Stimulated activated CD4-positive, alpha-beta T cell treated with anti-CD3 and anti-CD28 coated beads, Interleukin-15, amount 100 ng/mL, for 1 hour (primary cell): ENCODE measurements at places on chromosomes 4 and X.

DNA sequence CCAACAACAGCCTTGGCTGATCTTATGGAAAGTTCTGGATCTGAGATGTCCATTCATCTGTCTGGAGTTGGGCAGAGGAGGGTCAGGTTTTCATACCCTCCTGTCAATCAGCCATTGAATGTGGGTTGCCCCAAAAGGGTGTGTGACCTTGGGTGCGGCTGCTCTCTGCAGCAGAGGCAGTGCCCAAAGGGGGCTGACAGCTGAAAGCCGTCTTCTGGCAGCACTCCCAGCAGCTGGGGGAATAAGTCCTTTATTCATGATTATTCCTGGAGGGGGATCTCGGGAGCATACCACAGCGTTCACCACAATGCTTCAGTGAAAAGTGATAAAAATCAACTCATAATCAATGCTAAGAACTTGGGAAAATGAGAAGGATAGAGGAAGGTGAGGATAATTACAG, 54.7 kb downstream of the OTC start:
- DNase-seq, result no peak

- no peak for DNase-seq
Observed at GRCh38 chr4:72313121-72313520, 255.9 kb downstream of the ADAMTS3 start.

- no peak for DNase-seq
Observed at GRCh38 chr4:104677116-104677515, 182.4 kb upstream of the CXXC4 start.

DNA sequence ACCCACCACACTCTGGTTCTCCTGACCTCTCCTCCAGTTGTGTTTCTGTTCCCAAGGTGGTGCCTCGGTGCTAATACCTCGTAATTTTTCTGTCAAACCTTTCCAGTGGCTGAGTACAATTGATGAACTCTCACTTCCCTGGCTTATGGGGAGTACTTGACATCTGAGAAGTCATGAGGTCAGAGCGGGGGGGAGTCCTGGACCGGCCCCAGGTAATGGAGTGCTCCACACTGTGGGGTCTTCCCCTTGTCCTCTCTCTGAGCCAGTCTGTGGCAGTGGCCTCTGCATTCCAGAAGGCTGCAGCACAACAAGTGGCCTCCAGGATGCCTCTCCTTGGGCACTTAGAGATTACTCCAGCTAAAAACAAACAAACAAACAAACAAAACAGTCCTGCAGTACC, 122.5 kb upstream of the TRIM2 start:
- DNase-seq, result no peak

DNA sequence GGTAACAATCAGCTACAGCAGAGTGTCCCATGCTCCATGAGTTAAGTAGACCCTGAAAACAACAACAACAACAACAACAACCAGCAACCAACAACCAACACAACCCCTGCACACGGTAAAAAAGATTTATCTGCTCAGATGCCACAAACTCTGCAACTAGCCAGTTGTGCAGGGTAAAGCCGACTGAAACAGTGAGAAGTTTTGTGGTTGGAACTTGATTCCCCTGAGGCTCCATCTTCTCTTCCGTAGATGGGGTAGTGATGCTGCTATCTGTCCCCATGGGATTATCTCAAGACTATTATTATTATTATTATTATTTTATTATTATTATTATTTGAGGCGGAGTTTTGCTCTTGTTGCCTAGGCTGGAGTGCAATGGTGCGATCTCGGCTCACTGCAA, 50.6 kb upstream of the RAPGEF2 start:
- no peak for DNase-seq

GRCh38 chr4:24742335-24742734, 53.0 kb upstream of the SOD3 start:
- DNase-seq, result no peak

DNA sequence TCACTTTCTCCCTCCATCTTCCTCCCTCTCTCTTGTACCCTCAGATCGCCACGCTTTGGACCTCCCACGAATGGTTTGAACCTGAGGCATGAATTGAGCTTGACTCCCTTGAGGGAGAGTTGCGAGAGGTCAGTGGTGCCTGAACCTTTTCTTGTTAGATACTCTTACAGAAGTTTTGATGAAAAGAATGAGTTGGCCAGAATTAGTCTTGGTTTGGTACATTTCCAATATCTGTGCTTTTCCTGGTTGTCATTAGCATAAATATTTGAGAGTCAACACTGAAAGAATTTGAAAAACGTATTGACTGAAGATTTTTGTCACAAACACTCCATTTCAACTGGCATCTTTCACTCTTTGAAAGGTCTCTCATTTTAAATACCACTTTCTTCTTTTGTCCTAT, 510.6 kb upstream of the DIPK2B start:
- no peak for DNase-seq
